ENCODE measurements at places on chromosomes 16 and 17.

GRCh38 chr17:48110761-48111160 lies 3.2 kb downstream of the SNX11 start:
- DNase-seq = no peak

DNA sequence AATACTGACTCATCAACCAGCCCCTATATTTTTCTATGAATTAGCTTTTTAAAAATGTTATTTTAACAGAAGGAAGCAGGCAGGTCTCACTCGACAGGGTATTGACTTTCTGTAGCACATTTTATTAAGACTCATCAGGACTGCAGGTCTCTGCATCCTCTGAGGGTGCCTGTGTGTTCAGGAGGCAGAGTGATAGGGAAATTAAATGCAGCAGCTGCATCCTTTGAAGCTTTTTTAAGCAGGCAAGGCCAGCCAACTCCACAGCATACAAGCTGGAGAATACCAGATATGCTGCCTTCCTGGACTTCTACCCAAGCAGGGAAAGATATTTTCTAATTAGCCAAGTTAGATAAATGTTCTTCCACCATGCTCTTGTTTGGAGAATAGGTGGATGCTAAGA lies 124.9 kb downstream of the WSCD1 start:
- DNase-seq = no peak

GRCh38 chr17:42623732-42624596 lies 14.5 kb downstream of the TUBG1 start:
- no peak for DNase-seq

- no peak for DNase-seq
Measured at GRCh38 chr16:10850478-10850850, 26.5 kb upstream of the CIITA start.

- no peak for DNase-seq
Measured at GRCh38 chr17:70987867-70988340, 818.6 kb downstream of the KCNJ2 start.

DNA sequence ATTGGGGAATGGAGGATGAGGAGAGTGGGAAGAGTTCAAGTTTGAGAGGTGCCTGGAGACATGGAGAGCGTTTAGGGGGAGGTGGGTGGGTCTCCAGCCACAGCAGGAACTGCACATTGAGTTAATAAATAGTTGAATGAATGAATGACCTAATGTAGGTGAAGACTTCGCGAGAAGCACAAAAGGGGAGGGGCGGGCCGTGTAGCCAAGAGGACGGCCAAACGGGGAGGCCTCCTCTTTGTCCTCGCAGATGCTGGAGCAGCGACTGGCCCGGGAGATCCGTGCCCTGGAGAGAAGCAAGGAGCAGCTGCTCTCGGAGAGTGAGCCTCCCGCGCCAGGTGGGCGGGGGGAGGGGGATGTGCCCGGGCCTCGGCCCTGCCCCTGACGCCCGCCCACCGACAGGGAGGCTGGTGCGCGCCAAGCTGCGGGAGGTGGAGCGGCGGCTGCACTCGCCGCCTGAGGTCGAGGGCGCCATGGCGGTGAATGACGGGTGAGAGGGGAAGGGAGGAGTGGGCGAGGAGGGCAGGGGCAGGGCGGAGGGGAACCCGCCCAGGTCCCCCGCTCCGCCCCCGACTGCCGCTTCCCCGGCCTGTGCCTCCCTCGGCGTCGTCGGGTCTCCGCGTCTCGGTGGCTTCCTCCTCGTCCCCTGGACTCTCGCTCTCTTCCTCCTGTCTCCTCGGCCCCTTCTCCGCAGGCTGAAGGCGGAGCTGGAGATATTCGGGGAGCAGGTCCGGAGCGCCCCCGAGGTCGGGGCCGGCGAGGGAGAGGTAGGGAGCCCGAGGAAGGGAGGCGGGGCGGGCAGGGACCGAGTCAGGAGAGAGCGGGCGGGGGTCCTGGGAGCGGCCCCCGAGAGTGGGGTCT lies 12.9 kb downstream of the SYCE1L start:
- no peak for DNase-seq
